Fibroblast of skin of left quadriceps (primary cell): ENCODE measurements at places on chromosomes 13 and 19.
A peak's percentile ranks its signal among the peaks of the same experiment; 100 is the strongest.

- DNase-seq = no peak
These were observed 70.5 kb downstream of the ZNF536 start for GRCh38 chr19:30442674-30443073.

GRCh38 chr19:8149261-8150094, at the start of gene FBN3:
Gene FBN3 (minus strand): TSS chr19:8149592. CDS start chr19:8147480, 2,112 bp downstream.
- DNase-seq = no peak

DNA sequence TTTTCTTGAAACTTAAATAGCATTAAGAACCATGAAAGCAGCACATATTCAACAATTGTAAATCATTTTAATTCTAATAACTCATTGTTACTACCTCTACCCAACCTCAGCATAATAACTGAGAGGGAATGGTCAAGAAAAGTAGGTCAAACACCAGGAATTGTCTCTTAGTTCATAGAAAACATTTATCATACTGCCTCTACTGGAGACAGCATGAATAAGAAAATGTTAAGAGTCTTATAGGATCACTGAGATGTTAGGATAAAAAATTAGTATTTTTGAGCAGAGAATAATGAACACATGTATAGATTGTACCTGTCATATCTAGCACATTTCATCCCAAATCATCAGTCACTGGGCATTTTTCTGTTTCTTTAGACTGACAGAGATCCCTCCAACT, 515.3 kb downstream of the PCDH9 start:
- DNase-seq = no peak

DNA sequence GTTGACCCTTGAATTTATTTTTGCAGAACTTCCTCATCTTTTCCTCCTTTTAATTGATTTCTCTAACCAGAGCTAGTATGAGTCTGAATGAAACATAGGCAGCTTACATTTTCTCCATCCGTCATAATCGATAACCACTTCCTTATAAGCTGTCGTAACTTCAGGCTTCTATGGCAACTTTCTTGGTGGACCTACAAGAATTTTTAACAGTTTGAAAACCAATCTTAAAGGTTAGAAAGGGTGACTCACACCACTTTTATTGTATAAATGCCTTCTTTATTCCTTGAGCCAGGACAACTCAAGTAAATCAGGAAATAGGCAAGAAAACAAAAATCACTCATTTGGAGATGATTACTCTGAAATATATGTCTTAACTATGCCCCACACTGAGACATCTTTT, 105.7 kb upstream of the KL start:
- no peak for DNase-seq

- peak; percentile 12 for DNase-seq
These were observed 83.2 kb upstream of the MCF2L start for GRCh38 chr13:112885782-112886268.

DNA sequence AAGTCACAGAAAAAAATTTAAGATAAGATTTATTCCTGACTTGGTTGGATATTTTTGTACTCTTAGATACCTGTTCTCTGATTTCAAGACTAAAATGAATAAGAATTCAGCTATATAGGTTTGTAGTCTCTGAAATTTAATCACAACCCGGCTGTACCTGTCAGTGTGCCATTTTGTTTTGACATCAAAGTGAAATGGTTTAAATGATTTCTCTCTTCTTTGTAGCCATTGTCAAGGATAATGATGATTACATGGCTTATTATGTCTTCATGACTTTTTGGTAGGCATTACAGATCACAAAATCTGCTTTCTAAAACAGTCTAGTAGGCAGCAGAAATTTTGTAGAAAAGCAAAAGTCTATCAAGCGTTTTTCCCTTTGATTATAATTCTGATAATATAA, 72.5 kb downstream of the PCDH17 start:
- no peak for DNase-seq

- no peak for DNase-seq
These were observed 961 bp upstream of the URI1 start for GRCh38 chr19:29940971-29941585.

GRCh38 chr13:30154931-30155330, 152.4 kb downstream of the KATNAL1 start:
- no peak for DNase-seq

DNA sequence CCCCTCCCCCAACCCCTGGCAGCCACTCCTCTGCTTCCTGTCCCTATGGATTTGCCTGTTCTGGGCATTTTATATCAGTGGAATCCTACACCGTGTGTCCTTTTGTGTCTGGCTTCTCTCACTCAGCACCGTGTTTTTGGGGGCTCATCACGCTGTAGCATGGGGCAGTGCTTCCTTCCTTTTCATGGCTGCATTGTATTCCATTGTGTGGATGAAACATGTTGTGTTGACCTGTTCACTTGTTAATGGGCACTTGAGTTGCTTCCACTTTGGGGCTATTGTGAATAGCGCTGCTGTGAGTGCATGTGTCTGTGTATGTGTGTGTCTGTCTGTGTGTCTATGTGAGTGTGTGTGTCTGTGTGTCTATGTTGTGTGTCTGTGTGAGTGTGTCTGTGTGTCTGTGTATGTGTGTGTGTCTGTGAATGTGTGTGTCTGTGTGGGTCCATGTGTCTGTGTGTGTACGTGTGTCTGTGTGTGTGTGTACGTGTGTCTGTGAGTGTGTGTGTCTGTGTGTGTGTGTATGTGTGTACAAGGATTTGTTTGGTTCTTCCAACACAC, 57.2 kb downstream of the AP1M1 start:
- DNase-seq = no peak

GRCh38 chr19:917323-918151, at the start of gene KISS1R:
Gene KISS1R (plus strand): TSS chr19:917333. CDS start chr19:917503, 170 bp downstream.
- DNase-seq = no peak

GRCh38 chr19:31330761-31331160, 18.5 kb downstream of the TSHZ3 start:
- no peak for DNase-seq

DNA sequence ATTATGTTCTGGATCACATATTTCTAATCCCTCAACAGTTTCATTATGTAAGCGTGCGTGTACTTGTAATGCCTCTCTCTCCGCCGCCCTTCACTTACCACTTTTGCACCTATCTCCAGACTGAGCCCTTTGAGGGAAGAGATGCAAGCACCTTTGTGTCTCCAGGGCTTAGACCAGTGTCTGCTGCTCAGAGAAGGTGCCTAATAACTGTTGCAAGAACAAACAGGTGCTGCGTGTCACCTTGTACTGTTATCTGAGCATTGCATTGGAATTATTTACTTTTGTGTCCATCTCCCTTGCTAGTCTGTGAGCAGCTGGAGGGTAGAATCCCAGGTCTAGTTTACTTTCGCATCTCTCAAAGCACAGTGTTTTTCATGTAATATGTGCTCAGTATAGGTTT, 156.2 kb downstream of the FLT1 start:
- no peak for DNase-seq

GRCh38 chr13:37433086-37433485, 165.5 kb downstream of the POSTN start:
- no peak for DNase-seq

- no peak for DNase-seq
These were observed 35.3 kb upstream of the RFC3 start for GRCh38 chr13:33782631-33783030.

- DNase-seq = no peak
These were observed 1.5 kb downstream of the IFNL4 start for GRCh38 chr19:39246951-39247669.

DNA sequence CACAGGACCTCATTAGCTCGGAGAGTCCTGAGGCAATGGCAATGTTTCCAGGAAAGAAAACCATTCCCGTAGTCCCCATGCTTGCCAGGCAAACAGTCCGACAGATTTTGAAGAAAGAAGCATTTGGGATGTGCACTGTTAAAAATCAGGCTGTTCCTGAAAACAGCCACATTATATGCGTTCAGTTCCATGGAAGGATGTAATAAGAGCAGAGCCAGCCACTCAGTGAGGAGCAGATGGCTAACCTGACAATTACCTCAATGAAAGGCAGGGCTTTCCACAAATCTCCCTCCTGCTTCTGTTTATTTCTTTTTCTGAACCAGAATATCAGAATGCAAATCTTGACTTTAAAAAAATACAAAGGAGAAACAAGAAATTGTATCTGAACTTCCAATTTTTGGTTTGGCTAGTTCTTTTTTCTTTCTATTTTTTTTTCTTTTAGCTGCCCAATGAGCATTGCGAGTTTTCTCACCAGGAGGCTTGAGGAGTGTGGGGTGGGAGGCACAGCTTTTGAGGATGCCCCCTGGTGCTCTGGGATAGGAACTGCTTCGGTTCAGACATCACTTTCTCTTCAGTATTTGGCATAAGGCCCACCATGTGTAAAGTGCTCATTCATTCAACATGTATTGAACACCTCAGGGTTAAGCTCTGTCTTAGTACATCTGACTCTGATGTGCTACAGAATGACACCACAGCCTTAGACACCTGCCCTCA, 124.2 kb downstream of the TBC1D4 start:
- peak; percentile 46 for DNase-seq

- no peak for DNase-seq
These were observed 14.1 kb upstream of the PCDH8 start for GRCh38 chr13:52862358-52863206.

GRCh38 chr19:49890349-49891311, 6.1 kb downstream of the IL4I1 start:
- DNase-seq = no peak

DNA sequence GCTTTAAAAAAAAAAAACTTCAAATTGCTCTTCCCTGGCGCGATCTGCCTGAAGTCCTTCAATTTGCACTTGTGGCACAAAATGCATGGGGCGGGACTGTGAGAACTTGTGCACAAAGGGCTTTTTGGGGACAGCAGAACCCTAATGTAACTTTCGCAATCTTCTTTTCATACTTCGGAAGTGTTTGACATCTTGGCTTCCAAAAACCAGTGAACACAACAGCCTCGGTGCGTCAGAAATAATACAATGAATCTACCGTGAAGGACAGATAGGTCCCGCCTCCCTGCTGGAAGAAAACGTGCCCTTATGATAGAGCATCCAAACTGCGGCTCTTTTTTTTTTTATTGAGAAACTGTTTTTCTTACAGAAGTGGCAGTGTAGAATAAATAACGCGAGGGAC, 36.6 kb downstream of the KLF2 start:
- no peak for DNase-seq

DNA sequence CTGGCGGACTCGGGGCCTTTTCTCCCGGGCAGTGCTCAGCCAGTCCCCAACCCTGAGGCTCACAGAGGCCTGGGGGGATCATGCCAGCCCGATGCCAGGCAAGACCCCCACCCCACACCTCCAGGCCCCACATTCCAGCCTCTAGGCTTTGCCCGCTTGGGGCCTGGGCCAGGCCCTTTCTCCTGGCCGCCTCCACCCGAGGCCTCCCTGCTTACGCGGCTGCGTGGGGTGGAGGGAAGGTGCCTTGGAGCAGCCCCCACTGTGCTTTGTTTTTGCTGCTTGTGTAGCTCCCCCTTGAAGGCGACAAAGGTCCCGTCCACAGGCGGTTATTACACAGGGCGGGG, 38.4 kb downstream of the SMIM24 start:
- no peak for DNase-seq

DNA sequence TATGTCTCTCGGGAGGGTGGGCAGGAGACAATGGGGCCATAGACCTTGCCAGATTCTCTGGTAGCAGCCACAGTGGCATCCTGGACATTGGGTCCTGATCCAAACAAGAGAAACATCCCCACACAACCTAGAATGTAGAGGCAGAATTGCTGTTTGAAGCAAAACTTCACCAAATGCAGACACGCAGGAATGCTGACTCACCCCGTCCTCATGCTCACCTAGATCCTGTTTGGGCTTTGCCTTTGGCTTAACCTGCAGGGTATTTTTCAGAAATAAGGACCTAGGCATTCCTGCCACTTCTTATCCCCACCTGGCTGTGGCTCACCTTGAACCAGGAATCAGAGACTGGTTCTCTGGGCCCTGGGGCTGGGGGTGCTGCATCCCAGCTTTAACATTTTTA, 7.3 kb downstream of the TBC1D17 start:
- no peak for DNase-seq

DNA sequence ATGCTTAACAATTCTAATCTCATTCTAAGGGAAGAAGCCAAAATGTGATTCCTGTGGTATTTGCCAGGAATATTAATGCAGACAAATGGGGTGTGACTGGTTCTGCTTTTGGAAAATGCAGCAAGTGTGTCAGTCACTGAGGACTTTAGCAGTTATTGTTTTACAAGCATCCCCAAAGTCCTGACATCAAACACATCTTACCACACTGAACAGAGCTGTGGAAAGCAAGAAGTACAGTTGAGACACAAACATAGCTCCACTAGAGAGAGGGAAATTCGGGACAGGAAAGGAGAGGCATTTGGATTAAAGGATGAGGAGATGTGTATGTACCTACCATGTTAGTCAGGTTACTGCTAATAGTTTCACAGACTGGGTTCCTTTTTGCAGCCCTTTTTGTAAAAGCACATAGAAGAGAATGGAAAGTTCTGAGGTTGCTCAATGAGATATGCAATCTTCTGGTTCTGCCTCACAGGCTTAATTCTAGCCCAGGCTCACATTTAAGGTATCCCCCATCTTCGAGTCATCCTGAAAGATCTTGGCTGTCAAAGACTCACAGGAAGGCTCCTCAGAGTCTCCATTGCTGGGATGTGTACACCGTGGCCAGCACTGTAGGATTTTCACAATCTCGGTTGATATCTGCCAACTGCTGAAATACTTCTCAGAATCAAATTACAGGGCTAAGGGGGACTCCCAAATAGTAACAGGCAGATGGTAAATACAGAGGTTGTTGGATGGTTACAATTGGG, 316.6 kb downstream of the DNAJC15 start:
- no peak for DNase-seq

GRCh38 chr13:20565115-20565736, 1.7 kb upstream of the IFT88 start:
- DNase-seq = no peak
